Activated CD8-positive, alpha-beta memory T cell treated with anti-CD3 and anti-CD28 coated beads for 4 hours (primary cell): ENCODE measurements at places on chromosomes 1 and 21.

DNA sequence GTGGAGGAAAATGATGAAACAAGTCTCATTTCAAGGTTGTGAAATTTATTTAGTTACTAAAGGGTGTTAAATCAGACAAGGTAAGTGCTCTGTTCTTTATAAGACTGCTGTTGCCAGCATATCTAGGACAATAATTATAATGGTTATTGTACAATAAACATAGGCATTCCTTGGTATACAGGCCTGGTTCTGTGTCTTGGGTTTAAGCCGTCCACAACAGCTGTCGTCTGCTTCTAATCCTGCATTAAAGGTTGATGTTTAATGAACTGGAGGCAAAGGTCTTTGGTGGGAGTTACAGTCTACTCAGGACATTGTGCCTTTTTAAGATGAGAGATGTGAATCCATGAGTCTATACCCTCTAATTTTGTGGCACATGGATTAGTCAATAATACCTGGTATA lies 23.4 kb upstream of the FMO4 start:
- DNase-seq, result no peak

GRCh38 chr1:117173006-117173405 lies 37.7 kb downstream of the VTCN1 start:
- DNase-seq, result no peak

DNA sequence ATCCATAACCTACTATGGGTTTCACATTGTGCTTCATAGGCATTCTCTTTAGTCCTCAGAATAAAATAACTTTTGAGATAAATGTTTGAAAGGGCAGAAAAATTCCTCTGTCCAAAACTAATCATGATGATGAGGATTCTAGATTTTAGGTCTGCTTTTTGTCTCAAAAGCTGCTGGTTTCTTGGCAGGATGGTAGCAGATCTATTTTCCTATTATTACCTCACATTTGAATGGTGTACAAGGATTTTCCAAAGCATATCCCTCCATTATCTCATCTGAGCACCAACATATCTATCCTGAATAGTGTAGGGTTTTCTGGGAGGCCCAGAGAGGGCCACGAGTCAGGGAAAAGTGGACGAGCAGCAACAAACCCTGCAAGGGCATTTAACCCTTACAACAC lies 201.9 kb downstream of the PLPP3 start:
- DNase-seq, result no peak

DNA sequence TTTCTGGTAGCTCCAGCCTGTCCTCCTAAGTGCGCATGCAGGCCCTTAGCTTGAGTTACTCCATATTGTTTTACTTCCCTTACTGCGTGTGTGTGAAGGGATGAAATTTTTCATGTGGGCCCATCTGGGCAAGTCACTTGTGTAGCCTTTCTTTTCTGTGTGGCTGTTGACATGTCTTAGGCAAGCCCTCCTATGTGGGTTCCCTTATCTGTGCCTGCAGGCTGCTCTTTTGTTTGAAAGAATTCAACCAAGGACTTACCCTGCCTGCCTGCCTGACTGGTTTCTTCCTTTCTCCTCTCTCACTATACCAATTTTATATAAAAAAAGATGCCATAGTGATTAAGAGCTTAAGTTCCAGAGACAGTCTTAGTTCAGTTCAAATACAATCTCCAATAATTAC lies 249.3 kb downstream of the ATG4C start:
- no peak for DNase-seq

- DNase-seq, result no peak
Measured at GRCh38 chr1:29275435-29275834, 39.1 kb downstream of the PTPRU start.

GRCh38 chr1:179195376-179195775 lies 34.1 kb downstream of the ABL2 start:
- no peak for DNase-seq

DNA sequence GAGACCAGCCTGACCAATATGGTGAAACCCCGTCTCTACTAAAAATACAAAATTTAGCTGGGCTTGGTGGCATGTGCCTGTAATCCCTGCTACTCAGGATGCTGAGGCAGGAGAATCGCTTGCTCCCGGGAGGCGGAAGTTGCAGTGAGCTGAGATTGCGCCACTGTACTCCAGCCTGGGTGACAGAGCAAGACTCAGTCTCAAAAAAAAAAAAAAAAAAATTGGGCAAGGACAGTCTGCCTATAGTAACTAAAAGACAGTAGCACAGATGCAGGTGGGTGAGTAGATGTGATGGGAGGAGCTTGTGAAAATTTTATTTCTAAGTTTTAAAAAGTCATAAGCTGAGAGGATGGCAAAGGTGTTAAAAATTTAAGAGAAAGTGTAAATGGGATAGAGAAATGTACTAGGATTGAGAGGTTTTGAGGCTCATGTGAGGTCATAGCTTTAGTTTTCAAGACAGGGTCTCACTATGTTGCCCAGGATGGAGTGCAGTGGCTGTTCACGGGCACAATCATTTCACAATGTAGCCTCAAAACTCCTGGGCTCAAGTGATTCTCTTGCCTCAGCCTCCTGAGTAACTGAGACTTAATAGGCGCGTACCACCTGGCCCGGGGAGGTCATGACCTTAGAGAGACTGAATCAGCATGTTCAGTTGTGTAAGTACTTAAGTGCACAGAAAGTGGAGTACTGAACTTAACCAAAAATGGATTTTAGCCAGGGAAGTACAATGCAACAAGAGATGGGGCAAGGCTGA lies 33.7 kb downstream of the PTP4A2 start:
- no peak for DNase-seq

- no peak for DNase-seq
Measured at GRCh38 chr21:31696424-31696823, 35.5 kb downstream of the SCAF4 start.

- no peak for DNase-seq
Measured at GRCh38 chr1:32998997-32999396, 34.4 kb upstream of the RNF19B start.

DNA sequence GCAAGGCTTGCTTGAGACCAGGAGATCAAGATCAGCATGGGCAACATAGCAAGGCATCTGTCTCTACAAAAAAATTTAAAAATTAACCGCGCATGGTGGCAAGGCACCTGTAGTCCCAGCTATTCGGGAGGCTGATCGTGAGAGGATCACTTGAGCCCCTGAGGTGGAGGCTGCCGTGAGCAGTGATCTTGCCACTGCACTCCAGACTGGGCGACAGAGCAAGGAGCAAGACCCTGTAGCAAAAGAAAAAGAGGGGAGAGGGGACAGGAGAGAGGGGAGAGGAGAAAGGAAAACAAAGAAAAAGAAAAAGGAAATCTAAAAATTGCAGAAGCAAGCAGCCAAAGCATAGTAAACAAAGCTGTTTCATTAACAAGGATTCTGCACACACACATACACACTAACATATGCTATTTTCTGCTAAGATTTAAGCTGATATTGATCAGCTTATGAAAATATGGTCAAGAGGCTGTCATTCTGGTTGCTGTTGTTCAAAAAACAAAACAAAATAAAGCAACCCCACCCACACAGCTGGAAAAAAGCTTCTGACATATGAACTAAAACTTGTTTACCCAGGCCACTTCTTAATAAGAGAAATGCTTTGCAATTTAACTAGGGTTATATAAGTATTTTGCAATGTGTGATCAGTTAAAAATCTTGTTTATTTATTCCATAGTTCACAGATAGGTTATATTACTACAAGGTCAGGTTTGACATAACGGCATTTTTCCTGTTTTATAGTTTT lies 1.8 kb downstream of the ARNT start:
- no peak for DNase-seq

- DNase-seq, result no peak
Measured at GRCh38 chr1:41878911-41879310, 39.8 kb downstream of the HIVEP3 start.

- DNase-seq, result no peak
Measured at GRCh38 chr1:85042413-85042812, 5.9 kb downstream of the MCOLN3 start.

GRCh38 chr1:59445040-59445439 lies 148.1 kb downstream of the FGGY start:
- DNase-seq, result no peak

DNA sequence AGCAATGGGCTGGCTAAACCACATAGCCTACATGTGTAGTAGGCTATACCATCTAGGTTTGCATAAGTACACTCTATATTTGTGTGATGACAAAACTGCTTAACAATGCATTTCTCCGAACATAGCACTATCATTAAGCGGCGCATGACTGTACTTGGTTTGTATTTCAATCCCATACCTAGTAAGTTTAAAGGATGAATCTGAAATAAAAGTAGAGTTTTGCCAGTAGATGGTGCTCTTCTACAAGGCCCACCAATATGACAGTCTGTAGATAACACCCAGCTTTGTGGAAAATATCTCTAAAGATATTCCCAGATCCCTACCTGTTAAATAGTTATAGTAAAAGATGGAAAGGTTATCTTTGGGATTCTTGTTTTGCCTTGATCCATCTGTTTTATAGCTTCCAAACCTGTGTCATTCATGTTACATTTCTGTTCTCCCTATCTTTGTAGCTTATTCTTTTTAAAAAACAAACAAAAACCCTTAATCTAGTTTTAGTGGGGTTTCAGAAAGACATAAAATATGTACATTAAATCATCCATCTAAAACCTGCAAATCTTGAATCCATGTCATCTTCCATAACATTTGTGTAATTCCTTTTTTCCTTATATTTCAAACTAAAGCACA lies 33.9 kb upstream of the ASPM start:
- DNase-seq, result no peak

- no peak for DNase-seq
Measured at GRCh38 chr1:224447971-224448370, 13.4 kb upstream of the WDR26 start.

DNA sequence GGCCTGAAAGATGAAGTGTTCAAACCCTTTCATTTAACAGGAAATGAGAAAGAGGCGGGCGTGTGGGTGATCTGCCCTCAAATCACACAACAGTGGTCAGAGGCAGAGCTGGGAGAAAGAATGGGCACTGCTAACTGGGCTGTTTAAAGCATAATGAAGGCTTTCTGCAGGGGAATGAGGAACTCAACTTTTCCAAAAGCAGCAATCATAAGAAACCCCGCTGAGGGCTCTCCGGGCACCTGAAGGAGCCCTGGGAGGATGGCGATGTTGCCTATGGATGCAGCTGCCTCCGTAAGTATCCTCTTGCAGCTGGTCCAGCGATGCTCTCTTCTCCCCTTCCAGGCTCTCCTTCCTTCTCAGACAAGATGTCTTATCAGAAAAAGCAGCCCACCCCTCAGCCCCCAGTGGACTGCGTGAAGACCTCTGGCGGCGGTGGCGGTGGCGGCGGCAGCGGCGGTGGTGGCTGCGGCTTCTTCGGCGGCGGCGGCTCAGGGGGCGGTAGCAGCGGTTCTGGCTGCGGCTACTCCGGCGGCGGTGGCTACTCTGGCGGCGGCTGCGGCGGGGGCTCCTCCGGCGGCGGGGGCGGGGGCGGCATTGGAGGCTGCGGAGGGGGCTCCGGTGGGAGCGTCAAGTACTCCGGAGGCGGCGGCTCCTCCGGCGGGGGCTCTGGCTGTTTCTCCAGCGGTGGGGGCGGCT lies 1.2 kb downstream of the LORICRIN start:
- no peak for DNase-seq

DNA sequence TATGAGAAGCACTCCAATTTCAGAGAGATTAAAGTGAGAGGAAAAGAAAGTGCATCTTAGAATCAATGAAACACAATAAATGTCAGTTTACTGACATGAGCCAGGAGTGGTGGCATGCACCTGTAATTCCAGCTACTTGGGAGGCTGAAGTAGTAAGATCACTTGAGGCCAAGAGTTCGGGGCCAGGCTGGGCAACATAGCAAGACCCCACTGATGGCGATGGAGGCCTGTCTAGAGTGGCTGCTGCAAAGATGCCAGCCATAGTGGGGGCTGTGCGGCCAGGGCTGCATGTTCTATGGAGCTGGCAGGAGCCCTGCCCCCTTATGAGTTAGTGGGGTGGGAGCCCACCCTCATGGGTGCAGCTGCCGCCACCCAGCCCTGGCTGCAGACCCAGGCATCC lies 27.3 kb downstream of the ZCCHC17 start:
- DNase-seq, result no peak

GRCh38 chr1:40625476-40626382 lies 39.8 kb downstream of the RIMS3 start:
- DNase-seq, result no peak

GRCh38 chr1:117367046-117368025 lies at the start of gene MAN1A2:
Gene MAN1A2, plus strand, starts transcription at chr1:117367449. Its CDS starts 735 bp downstream, at chr1:117368184.
- DNase-seq, result peak; percentile 56

DNA sequence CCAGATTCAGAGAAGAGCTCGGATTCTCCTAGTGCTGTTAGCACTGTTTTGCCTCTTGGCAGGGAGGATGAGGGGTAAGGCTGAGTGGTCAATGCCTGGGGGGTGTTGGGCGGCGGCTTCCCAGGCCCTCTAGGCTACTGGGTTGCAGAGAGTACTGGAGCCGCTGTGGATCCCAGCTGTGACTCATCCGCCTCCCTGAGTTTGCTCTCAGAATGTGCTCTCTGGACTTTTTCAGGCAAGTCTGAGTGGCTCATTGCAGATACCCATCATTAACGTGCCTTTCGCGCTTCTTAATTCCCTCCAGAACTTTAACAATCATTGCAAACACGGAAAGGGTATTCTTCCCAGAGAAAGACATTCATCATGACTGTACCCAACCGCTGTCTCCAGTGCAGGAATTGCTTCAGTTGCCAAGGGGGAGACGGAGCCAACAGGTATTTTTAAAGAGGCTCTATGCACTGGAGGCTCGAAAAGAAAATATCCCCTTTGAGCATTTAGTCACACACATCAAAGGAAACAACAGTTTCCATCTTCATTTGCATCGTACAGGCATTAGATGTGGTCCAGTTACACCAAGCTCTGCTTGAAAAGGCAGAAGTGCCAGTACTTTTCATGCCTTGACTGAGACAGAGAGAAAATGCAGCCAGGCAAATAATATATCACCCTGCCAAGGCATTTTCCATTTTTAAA lies 14.4 kb upstream of the CAMTA1 start:
- DNase-seq, result no peak

DNA sequence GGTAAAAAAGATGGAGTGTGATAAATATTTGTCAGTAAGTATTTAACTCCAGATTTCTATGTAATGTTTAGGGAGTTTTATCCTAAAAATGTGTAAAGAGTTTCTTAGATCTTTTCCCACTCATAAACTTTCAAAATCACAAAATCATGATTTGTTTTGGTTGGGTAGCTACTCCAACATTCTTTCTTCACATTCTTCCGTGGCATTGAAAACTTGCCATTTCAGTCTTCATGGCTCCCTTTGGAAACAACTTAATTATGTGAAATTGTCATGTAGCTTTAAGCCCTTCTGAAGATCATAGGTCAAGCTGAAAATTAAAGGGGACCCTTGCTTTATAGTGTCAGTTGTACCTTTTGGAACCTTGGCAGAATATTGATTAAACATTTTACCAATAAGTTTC lies 73.2 kb downstream of the ADGRL2 start:
- DNase-seq, result no peak

GRCh38 chr1:217482356-217483102 lies 148.4 kb downstream of the GPATCH2 start:
- no peak for DNase-seq
